Pancreas (tissue), 10 donors: ENCODE measurements at places on chromosomes 6 and 20. TPM values are rescaled to one million over a fixed set of nuclear protein-coding genes. Genes with fewer than 3 reads are reported as not detected.

GRCh38 chr6:134103006-134103405, 50.6 kb upstream of the SLC2A12 start:
- no peak for DNase-seq

DNA sequence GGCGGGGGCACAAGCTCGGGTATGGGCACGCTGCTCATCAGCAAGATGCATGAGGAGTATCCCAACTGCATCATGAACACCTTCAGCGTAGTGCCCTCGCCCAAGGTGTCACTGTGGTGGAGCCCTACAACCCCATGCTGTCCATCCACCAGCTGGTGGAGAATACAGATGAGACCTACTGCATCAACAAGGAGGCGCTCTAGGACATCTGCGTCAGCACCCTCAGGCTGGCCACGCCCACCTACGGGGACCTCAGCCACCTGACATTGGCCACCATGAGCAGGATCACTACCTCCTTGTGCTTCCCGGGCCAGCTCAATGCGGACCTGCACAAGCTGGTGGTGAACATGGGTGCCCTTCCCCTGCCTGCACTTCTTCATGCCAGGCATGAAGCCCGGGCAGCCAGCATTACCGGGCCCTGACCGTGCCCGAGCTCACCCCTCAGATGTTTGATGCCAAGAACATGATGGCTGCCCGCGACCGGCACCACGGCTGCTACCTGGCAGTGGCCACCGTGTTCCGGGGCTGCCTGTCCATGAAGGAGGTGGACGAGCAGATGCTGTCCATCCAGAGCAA, 12.8 kb downstream of the GABRR2 start:
- no peak for DNase-seq

DNA sequence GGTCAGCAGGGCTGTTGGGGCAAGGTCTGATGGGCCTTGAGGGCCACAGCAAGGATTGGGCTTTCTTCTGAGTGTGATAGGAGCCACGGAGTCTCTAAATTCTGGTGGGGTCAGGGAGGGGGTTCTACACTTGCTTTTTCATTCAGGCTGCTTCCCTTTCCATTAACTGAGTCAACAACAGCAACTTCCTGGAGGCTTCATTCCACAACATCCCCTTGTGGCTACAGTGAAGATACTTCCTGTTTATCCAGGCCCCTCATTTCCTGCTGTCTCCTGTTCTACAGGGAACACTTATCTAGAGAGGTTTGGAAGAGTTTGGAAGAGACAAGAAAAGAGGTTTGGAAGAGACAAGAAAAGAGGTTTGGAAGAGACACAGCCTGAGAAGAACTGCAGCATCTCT, 144.8 kb upstream of the ENPP5 start:
- DNase-seq, result no peak

DNA sequence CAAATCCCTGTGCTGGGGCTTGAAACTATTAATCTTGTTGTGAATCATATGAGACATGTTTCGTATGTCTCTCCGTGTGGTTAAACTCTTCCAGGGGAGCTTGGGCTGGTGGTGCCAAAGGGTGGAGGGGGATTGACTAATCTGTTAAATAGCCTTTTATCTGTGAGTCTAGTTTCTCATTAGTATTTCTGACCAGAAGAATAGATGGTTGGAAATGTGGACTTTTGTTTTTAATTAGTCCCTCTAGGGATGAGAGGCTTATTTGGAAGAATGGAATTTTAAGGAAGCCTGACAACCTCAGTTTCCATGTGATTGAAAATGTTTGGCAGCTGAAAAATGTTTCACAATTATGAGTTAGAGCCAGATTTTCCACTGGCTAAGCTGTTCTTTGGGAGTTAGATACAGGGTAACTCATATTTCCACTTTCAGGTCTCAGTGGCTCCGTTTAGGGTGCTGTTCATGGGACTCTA, 117.3 kb downstream of the BCKDHB start:
- DNase-seq, result no peak

DNA sequence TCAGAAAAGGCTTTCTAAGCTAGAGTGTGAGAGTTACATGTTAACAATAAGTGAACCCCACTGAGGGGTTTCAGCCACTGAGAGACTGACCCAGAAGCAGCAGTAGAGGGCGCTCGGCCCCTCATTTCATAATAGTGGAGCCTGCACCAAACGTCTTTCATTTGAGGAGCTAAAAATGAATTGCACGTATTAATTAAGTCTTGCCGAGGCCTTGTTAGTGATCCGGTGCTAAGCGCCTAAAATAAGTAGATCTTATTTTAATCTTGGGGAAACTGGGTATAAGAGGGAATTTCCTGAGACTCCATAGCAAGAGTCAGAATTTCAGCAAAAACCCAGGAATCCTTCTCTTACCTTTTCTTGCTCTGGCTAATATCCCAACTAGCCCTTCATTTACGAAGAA, 209.7 kb downstream of the FARS2 start:
- peak; percentile 69 for DNase-seq

DNA sequence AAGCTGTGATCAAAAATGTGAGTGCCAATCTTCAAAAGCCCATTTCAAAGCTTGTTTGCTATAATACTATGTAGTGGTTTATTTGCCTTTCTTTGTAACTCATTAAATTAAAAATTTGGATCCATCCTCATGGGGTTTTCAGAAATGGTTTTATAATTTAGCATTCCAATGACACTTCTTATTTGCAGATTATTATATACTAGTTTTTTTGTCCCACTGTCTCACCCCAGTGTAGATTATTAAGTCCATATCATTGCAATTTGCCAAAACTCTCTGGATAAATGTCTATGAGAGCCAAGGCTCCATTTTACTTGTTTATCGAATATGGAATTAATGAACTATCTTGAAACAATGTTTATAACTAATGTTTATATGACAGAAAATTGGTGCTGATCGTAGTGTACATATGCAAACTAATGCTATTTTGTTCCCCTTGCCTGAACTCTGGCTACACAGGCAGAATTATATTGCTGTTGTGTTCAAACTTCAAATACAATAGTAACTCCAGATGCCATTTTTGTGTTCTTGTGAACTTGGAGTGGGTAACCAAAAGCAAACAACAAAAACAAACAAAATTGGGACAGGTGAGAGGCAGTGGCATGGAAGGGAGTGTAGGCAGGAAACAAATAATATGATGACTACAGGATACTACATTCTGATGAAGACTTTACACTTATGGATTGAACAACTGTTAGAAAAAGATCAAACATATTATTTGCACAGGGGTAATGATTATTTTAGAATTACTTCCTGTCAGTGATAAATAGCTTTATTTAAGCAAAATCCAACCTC, 307.1 kb upstream of the FLRT3 start:
- DNase-seq, result no peak

DNA sequence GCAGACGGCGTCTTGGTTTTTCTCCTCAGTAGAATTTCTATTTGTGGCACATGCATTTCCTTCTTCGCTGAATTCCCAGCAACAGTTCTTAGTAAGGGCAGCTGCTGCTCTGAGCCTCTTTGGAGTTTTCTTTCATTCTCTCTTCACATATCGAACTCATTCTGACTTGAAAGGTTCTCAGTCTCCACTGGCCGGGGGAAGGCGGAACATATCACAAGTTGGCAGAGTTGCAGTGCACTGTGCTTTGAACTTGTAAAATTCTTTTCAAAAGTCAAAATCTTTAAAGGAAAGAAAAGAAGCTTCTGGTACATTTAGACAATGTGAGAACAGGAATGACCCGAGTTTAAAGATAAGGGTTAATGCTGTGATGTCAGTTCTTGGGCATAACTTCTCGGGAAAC, 286.1 kb upstream of the MAP3K7 start:
- no peak for DNase-seq

GRCh38 chr6:37548067-37548674, 48.5 kb upstream of the CCDC167 start:
- no peak for DNase-seq

DNA sequence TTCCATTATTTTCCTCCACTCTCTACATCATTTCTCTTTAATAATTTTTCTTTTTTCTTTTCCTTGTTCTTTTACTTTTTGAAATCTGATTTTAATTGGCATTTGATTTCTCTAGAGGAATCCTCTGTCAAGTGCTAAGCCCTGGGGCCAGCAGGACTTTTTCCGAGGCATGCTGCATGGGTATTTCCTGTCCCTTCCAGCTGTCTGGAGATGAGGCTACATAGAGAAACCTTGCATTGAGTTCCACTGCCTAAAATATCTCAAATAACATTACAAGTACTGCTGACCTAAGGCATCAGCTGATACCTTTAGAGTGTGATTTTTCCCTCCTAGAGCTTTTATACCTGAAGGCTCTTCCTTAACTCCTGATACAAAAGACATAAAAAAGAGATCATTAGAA, 6.2 kb downstream of the RNF217 start:
- no peak for DNase-seq

DNA sequence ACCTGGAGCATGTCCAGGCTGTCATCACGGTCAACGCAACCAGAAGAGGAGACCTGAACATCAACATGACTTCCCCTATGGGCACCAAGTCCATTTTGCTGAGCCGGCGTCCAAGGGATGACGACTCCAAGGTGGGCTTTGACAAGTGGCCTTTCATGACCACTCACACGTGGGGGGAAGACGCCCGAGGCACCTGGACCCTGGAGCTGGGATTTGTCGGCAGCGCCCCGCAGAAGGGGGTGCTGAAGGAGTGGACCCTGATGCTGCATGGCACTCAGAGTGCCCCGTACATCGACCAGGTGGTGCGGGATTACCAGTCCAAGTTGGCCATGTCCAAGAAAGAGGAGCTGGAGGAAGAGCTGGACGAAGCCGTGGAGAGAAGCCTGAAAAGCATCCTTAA, 49.5 kb downstream of the BFSP1 start:
- no peak for DNase-seq

DNA sequence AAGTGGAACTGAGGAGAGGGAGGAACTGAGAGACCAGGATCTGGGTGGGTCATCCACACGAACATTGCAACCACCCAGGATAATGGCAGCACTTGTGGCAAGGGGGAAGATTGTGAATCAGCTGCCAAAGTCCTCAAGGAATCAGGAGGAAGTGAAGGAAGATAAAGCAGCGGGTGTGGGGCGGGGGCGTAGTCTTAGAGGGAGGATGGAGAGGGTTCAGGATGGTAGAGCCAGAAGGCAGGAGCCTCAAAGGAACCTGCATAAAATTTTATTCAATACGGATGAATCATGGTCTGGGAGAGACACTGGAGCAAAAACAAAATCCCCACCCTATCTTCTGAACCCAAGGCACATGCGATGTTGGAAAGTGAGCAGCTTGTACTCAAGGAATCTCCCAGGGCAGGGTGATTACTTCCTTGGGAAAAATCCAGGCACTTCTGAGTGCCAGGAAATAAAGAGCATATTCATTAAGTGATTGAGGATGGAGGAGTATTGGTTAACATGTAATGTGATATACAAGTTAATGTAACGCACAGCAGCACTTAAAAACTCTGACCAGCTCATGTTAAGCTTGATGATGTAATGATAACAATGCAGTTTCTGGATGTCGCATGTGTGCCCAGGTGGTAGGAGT, 82.0 kb upstream of the B3GAT2 start:
- DNase-seq, result no peak

- DNase-seq, result no peak
Observed at GRCh38 chr6:105210932-105211531, 31.2 kb upstream of the POPDC3 start.

DNA sequence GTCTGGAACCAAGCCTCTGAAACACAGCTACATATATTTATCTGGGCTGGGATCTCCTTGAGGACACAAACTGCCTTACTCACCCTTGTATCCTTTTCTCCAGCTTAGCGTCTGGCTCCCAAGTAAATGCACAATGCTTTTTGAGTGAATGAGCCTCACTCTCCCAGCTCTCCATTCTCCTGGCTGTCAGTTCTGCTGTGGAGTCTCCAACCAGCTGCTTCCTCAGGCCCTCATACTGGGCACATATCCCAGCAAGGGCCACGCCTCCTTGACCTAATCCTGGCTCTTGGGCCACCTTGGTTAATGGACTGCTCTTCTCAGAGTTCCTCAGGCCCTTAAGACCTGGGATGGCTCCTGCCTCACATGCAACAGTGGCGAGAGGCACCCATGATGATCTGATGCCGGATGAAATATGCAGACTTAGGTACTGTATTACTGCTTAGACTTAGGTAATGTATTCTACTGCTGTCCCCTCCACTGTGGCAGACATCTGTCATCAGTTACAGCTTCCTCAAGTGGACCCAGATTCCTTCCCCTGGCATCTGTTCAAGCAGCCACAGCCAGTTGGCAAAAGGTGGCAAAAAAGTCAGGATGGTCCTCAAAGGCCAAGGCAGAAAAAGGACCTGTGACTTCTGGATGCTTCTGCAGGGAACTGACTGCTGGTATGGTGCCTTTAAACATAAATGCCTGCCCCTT, 16.5 kb downstream of the SNHG17 start:
- DNase-seq, result no peak

DNA sequence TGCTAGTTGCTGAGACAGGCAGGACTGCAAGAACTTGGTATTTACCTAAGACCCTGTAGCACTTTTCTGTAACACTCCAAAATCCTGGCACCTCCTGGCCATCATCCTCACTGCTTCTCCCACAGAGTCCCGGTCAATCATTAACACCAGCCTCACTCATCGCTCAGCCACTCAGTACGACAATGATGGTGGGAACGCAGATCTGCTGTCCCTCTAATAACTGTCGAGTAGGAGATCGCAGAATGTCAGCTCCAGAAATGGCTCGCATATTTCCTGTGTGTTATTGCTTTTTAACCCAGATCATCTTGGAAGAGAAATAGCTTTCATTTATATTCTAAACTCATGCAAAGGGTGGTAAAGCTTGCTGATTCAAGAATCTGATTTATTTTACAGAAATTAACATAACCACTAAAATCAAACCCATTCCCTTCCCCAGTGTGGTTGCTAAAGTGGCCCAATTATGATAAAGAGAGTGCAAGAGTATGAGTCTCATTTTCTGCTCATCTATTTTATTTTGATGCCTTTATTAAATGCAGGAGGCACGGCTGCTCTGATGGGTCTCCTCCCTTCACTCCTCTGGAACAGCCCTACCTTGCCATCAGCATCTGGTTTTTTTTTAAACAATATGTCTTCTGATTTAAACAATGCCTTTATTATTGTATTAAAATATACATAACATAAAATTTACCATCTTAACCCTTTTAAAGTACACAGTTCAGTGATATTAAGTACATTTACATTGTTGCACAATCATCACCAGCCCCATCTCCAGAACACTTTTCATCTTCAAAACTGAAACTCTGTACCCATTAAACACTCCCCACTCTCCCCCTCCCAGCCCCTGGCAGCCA, 28.3 kb upstream of the GGTLC1 start:
- DNase-seq, result no peak

Gene LPA
- total RNA-seq, result 0.51 TPM

Gene HLA-DRB5
- 23.7 TPM for total RNA-seq

Gene CALHM6
- 0.44 TPM for total RNA-seq

Gene SAMD3
- total RNA-seq, result 2.4 TPM

Gene CD83
- 1.6 TPM for total RNA-seq

Gene BTN1A1
- total RNA-seq, result not detected
